ENCODE measurements at places on chromosomes 4 and X. TPM values are rescaled to one million over a fixed set of nuclear protein-coding genes. Genes with fewer than 3 reads are reported as not detected.

Gene CLIC2
- total RNA-seq: 3.8 TPM

Gene TMPRSS11D
- total RNA-seq: not detected

Gene HPGDS
- 8.7 TPM for total RNA-seq

Gene CYLC1
- total RNA-seq: not detected

Gene COL4A6
- 2.1 TPM for total RNA-seq

Gene UGT2A1
- 0.31 TPM for total RNA-seq

Gene GRIA2
- total RNA-seq: 5.3 TPM

Gene NAA11
- 0.13 TPM for total RNA-seq

Gene BRS3
- not detected for total RNA-seq

DNA sequence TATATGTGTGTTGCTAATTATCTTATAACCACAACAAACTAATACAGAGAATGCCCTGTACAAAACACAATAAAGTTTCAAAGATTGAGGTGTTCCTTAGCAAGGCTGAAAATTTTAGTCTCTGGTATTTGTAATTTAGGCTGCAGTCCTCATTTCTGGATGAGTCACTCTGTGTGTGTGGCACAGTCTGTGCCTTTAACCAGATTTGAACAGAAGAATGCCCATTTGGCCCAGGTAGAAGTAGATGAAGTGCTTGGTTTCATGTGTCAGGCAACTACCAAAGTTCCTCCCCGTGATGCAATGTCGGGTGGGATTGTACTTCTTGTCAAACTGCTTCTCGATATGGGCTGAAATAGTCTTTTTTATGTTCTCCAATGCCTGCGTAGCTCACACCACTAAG is 91.6 kb upstream of the H2AZ1 start:
- no peak for DNase-seq
- H3K4me1 ChIP-seq: no peaks in the 10 kb centered on the region
- no peaks in the 10 kb centered on the region for H3K27me3 ChIP-seq

DNA sequence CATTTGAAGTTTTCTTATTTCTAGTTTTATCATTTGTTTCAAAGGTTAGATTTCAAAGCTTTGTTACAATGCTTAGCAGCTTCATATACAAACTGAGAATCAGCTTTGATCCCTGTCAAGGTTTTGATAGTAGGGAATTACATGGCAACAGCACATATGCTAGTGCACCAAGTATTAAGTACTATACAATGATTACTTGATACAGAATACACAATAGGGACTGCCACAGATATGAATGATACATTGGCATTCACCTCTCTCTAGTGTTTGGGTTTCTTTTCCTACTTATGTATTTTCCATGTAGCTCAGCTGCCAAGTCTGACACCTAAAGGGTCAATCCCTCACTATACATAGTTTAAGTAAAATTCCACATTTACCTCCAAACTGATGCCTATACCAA is 344.0 kb downstream of the FAT4 start:
- no peak overlapping the region for H3K4me3 ChIP-seq
- no peaks in the 10 kb centered on the region for H3K4me1 ChIP-seq
- H3K27me3 ChIP-seq: no peaks in the 10 kb centered on the region
- H3K36me3 ChIP-seq: no peaks in the 10 kb centered on the region
- no peak overlapping the region for H3K27ac ChIP-seq

GRCh38 chr4:8191136-8191747 is 7.8 kb upstream of the SH3TC1 start:
- H3K4me1 ChIP-seq: peaks cover 59% of the 10 kb centered on the region
- no peaks in the 10 kb centered on the region for H3K36me3 ChIP-seq
- peaks cover 8% of the 10 kb centered on the region for H3K27me3 ChIP-seq
- peak; percentile 83 for DNase-seq

DNA sequence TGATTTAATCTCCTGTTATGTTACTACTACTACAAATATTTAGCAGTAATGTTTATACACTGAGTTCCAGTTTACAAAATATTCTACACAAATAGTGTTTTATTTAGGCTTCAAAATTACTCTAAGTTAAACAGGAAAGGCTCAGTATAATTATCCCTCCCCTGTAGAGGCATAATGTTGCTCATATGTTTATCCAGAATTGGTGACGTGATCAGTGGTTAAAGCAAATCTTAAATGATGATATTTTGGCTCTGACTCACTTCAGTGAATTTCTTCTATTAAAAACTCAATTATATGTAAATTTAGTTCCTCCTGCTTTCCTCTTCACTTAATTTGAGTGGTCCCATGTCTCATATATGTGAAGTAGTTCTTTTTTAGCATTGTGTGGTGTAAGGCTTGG is 438.5 kb downstream of the ADGRL3 start:
- no peaks in the 10 kb centered on the region for H3K36me3 ChIP-seq
- no peaks in the 10 kb centered on the region for H3K4me1 ChIP-seq
- no peaks in the 10 kb centered on the region for H3K27me3 ChIP-seq
- DNase-seq: no peak
- H3K27ac ChIP-seq: no peak overlapping the region

GRCh38 chr4:173074501-173074946 is 94.1 kb upstream of the GALNT7 start:
- H3K4me3 ChIP-seq: no peak overlapping the region
- no peaks in the 10 kb centered on the region for H3K4me1 ChIP-seq
- H3K27me3 ChIP-seq: no peaks in the 10 kb centered on the region
- no peak overlapping the region for H3K27ac ChIP-seq
- H3K36me3 ChIP-seq: no peaks in the 10 kb centered on the region

GRCh38 chr4:2042204-2042946 is 16.8 kb upstream of the NAT8L start:
- no peaks in the 10 kb centered on the region for H3K36me3 ChIP-seq
- peak overlapping the region; percentile 56 for H3K4me3 ChIP-seq
- DNase-seq: no peak
- peaks cover 77% of the 10 kb centered on the region for H3K27me3 ChIP-seq

DNA sequence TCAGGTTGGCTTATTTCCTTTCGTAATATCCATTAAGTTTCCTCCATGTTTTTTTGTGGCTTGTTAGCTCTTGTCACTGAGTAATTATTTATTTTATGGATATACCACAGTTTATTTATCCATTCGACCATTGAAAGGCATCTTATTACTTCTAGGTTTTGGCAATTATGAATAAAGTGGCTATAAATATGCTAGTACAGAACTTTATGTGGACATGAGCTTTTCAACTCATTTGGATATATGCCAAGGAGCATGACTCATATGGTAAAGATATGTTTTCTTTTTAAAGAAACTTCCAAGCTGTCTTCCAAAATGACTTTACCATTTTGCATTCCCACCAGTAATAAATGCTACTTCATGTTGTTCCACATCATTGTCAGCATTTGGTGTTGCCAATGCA is 803.6 kb downstream of the GLUD2 start:
- no peaks in the 10 kb centered on the region for H3K27me3 ChIP-seq
- no peaks in the 10 kb centered on the region for H3K36me3 ChIP-seq
- no peaks in the 10 kb centered on the region for H3K4me1 ChIP-seq
- no peak overlapping the region for H3K4me3 ChIP-seq

- peak; percentile 2 for DNase-seq
- no peak overlapping the region for H3K4me3 ChIP-seq
- H3K27me3 ChIP-seq: peaks cover 2% of the 10 kb centered on the region
- H3K27ac ChIP-seq: no peak overlapping the region
Observed at GRCh38 chrX:153766871-153767673, 3.0 kb downstream of the PLXNB3 start.

DNA sequence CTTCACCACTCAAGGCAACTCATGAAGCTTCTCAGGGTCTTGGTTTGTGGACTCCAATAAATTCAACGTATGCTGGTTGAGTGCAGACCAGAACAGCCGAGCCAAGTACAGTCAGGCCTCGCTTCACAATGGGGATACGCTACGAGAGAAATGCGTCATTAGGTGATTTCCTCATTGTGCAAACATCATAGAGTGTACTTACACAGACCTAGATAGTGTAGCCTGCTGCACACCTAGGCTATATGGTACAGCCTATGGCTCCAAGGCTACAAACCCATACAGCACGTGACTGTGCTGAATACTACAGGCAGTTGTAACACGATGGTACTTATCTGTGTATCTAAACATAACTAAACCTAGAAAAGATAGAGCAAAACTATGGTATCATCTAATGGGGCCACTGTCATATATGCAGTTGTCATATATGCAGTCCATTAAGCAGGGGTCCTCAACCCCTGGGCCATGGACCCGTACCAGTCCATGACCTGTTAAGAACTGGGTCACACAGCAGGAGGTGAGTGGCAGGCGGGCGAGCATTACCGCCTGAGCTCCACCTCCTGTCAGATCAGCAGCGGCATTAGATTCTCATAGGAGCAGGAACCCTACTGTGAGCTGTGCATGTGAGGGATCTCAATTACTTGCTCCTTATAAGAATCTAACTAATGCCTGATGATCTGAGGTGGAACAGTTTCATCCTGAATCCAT is 31.5 kb downstream of the RTL5 start:
- no peaks in the 10 kb centered on the region for H3K36me3 ChIP-seq
- no peak for DNase-seq
- no peaks in the 10 kb centered on the region for H3K4me1 ChIP-seq
- no peak overlapping the region for H3K4me3 ChIP-seq
- H3K27ac ChIP-seq: no peak overlapping the region

DNA sequence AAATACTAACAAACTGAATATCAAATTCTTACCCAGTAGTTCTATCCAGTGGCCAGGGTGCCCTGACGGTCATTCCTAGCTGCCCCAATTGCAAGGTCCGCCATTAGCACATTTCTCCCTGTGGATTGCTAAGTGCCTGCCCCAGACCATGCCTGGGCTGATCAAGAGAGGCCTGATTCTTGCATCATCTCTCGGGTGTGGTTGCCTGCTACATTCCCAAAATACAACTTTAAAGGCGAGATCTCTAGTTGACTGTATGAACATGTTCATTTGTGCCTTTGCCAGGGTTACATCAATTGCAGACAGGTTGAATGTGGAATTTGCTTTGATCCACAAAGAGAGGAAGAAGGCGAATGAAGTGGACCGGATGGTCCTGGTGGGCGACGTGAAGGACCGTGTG is 28.0 kb downstream of the PRPS2 start:
- H3K4me1 ChIP-seq: no peaks in the 10 kb centered on the region
- no peaks in the 10 kb centered on the region for H3K36me3 ChIP-seq
- H3K4me3 ChIP-seq: no peak overlapping the region
- no peak for DNase-seq
- no peak overlapping the region for H3K27ac ChIP-seq
- H3K27me3 ChIP-seq: peaks cover 5% of the 10 kb centered on the region

- H3K27me3 ChIP-seq: no peaks in the 10 kb centered on the region
- no peak overlapping the region for H3K4me3 ChIP-seq
- H3K36me3 ChIP-seq: no peaks in the 10 kb centered on the region
- no peak for DNase-seq
- H3K27ac ChIP-seq: no peak overlapping the region
- H3K4me1 ChIP-seq: no peaks in the 10 kb centered on the region
Observed at GRCh38 chr4:167419468-167420140, 185.3 kb upstream of the SPOCK3 start.

DNA sequence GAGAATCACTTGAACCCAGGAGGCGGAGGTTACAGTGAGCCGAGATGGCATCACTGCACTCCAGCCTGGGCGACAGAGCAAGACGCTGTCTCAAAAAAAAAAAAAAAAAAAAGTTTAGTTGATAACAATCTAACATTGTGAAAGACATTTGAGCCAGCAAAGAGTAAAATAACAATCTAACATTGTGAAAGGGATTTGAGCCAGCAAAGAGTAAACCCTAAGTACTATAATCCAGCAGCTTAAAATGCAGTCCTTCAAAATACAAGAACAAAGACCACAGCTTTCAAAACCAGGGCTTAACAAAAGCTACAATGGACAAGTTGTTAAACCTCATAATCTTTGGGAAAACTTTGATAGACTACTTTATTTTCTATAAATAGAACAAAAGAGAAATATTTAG is 16.9 kb downstream of the MFAP3L start:
- DNase-seq: no peak
- H3K4me3 ChIP-seq: no peak overlapping the region
- H3K27me3 ChIP-seq: no peaks in the 10 kb centered on the region
- no peaks in the 10 kb centered on the region for H3K4me1 ChIP-seq

DNA sequence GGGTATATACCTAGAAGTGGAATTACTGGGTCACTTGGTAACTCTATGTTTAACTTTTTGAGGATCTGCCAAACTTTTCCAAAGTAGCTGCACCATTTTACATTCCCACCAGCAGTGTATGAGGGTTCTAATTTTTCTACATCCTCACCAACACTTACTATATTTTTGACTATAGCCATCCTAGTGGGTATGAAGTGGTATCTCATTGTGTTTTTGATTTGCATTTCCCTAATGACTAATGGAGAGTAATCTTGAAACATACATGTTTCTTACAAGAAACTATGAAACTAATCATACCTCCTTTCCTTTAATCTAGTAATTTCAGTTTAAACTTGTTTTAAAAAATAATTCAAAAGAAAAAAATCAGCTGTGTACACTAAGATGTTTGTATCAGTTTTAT is 17.9 kb downstream of the BCLAF3 start:
- H3K4me1 ChIP-seq: no peaks in the 10 kb centered on the region
- H3K27ac ChIP-seq: no peak overlapping the region

GRCh38 chrX:10098270-10098713 is 58.5 kb upstream of the CLCN4 start:
- peaks cover 7% of the 10 kb centered on the region for H3K4me1 ChIP-seq
- DNase-seq: peak; percentile 82

GRCh38 chrX:40104985-40105834 is 7.5 kb upstream of the BCOR start:
- no peaks in the 10 kb centered on the region for H3K36me3 ChIP-seq
- peak overlapping the region; percentile 53 for H3K4me3 ChIP-seq
- peaks cover 23% of the 10 kb centered on the region for H3K4me1 ChIP-seq
- peaks cover 84% of the 10 kb centered on the region for H3K27me3 ChIP-seq
- peak; percentile 51 for DNase-seq
- H3K27ac ChIP-seq: peak overlapping the region; percentile 66

GRCh38 chr4:15416357-15417232 is 11.2 kb upstream of the C1QTNF7 start:
- peak; percentile 35 for DNase-seq
- H3K27me3 ChIP-seq: no peaks in the 10 kb centered on the region
- no peaks in the 10 kb centered on the region for H3K36me3 ChIP-seq
- H3K27ac ChIP-seq: no peak overlapping the region

- no peak overlapping the region for H3K4me3 ChIP-seq
- peaks cover 3% of the 10 kb centered on the region for H3K4me1 ChIP-seq
- no peak for DNase-seq
- H3K36me3 ChIP-seq: no peaks in the 10 kb centered on the region
- H3K27me3 ChIP-seq: no peaks in the 10 kb centered on the region
Observed at GRCh38 chr4:61254406-61254805, 54.3 kb downstream of the ADGRL3 start.

- no peak overlapping the region for H3K27ac ChIP-seq
Observed at GRCh38 chr4:52964011-52964410, 101.9 kb downstream of the RASL11B start.

- H3K27ac ChIP-seq: no peak overlapping the region
- H3K4me3 ChIP-seq: no peak overlapping the region
- no peak for DNase-seq
- H3K27me3 ChIP-seq: no peaks in the 10 kb centered on the region
- peaks cover 13% of the 10 kb centered on the region for H3K4me1 ChIP-seq
- H3K36me3 ChIP-seq: no peaks in the 10 kb centered on the region
Observed at GRCh38 chr4:122832732-122833131, 6.1 kb downstream of the FGF2 start.

- H3K27me3 ChIP-seq: peaks cover 2% of the 10 kb centered on the region
- no peaks in the 10 kb centered on the region for H3K36me3 ChIP-seq
- H3K4me1 ChIP-seq: no peaks in the 10 kb centered on the region
- no peak overlapping the region for H3K27ac ChIP-seq
- DNase-seq: no peak
- H3K4me3 ChIP-seq: no peak overlapping the region
Observed at GRCh38 chrX:37357436-37357835, 8.3 kb downstream of the PRRG1 start.

GRCh38 chr4:101205916-101206315 is 141.4 kb downstream of the PPP3CA start:
- H3K27ac ChIP-seq: no peak overlapping the region
- no peaks in the 10 kb centered on the region for H3K27me3 ChIP-seq
- no peak for DNase-seq
- H3K36me3 ChIP-seq: no peaks in the 10 kb centered on the region

Measured in muscle of leg (tissue), 16 donors.